Fibroblast of mammary gland (primary cell): ENCODE measurements at places on chromosomes 6 and 20.

- DNase-seq: no peak
These were observed 38.5 kb downstream of the PTGIS start for GRCh38 chr20:49529470-49529869.

DNA sequence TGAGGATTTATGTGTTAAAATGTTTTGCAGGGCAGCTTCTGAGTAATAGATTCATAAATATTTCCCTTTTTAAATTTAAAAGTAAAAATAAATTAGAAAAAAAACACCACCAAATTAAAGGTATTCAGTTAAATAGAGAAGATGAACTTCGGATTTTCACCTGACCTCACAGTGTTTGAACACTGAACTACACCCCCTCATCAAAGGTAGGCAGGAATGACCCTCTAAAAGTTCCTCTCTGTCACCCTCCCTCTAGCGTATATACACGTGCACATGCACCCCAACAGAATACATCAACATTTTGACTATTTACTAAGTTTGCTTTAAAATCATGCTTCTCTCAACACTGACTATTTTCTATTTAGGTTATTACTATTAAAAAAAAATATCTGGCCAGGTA lies 528.3 kb downstream of the QKI start:
- no peak for DNase-seq

DNA sequence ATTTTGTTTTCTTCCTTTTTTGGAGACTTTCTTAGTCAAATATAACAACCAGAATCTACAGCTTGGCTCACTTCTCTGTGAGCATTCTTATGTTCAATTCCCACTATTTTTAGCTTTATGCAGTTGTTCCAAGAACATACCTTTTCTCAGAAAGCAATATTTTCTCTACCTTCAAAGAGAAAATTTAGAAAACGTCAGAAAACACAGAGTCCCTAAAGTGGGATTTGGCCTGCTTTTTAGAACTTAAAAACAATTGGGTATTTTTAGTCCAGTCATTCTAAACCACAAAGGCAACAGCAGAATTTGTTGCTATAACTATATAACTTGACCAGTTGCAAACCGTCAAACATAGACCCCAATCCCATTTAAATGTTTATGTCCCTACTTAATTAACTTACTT lies 133.1 kb downstream of the MOXD1 start:
- no peak for DNase-seq

GRCh38 chr20:8012724-8013123 lies 6.8 kb downstream of the TMX4 start:
- DNase-seq: no peak

DNA sequence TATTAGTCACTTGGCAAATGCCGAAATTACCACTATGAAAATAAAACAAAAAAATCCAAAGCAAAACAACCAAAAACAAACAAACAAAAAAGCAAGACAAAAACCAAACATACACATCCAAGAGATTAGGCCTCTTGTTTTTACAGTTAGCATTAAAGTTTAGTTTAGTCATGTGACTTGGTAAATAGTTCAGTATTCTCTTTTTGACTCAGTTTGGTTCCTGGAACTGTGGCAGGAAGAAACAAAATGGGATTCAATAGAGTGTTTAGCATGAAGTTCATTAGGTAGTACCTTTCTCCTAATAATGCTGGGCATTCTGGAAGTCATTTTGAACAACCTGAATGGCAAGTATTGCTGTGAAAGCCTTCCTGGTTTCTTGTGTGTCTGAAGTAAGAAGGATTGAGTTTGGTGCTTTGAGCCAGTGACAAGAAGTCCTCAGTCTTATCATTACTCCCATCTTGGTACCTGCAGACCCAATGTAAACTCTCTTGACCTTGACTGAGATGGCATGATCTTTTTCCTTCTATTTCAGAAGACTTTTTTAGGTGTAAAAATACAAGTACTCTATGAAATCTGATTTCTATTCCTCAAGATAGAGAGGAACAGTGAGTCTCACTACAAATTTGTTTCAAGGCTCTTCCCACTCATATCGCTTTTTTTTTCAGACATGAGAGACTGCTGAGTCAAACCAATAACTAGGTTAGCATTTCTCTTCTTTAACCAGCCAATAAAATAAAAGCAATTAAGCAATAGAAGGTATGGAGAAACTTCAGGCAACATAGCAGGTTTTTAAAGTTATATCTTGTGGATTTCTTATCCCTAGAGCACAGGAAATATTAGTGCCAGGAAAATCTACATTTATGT lies 223.6 kb upstream of the PREP start:
- no peak for DNase-seq

DNA sequence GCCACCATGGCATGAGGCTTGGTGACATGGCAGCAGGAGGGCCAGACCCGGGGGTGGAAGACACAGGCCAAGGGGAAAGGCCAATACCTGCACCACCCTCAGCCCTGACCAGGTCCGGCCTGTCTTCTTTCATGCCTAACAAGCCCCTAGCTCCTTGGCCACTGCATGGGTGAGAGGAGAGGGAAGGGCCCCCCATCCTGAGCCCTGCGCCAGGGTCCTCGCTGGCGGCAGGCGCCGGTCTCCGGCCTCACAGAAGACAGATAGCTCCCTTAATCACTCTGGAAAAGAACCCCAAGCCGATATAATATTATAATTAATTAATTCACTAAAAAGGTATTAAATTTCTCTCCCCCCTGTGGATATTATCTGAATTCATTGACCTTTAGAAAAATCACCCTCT lies 41.4 kb downstream of the MDFI start:
- no peak for DNase-seq
